ENCODE measurements at places on chromosomes 4 and X.

GRCh38 chr4:98633159-98633558 is 25.3 kb downstream of the TSPAN5 start:
- no peak for DNase-seq

- DNase-seq, result peak; percentile 55
Observed at GRCh38 chr4:186920483-186920882, 196.8 kb upstream of the FAT1 start.

- no peak for DNase-seq
Observed at GRCh38 chrX:41917517-41917916, 5.8 kb downstream of the CASK start.

DNA sequence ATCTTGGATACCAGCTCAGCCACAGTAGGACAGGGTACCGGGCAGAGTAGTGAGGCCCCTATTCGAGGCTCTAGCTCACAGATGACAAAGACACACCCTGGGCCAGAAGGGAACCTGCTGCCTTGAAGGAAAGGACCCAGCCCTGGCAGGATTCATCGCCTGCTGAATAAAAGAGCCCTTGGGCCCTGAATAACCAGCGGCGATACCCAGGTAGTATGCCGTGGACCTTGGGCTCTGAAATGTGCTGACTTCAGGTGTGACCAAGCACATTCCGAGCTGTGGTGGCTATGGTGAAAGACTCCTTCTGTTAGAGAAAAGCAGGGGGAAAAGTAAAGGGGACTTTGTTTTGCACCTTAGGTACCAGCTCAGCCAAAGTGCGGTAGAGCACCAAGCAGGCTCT is 14.6 kb downstream of the MED14 start:
- no peak for DNase-seq

DNA sequence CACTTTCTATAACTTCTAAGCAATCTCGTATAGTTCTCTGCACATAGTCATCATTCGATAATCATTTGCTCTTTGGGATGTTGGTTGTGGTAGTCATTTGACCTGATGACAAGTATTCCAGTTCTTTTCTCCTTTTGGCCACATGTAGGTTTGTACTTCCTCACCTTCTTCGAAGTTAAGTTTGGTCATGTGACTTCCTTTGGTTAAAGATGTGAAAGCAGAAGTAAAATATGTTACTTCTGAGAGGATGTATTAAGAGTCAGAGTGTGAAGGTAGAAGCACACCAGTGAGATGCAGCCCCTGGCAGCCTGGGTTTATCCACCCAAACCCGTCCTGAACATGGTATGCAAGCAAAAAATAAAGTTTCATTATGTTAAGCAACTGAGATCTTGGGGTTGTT is 48.9 kb upstream of the ZNF518B start:
- DNase-seq, result no peak

GRCh38 chrX:24482823-24483415 is 17.8 kb downstream of the PDK3 start:
- DNase-seq, result no peak
